Fibroblast of skin of left quadriceps (primary cell): ENCODE measurements at places on chromosomes 13 and 19.
A peak's percentile ranks its signal among the peaks of the same experiment; 100 is the strongest.

GRCh38 chr13:101570410-101570809 lies 117.9 kb downstream of the ITGBL1 start:
- DNase-seq = no peak

DNA sequence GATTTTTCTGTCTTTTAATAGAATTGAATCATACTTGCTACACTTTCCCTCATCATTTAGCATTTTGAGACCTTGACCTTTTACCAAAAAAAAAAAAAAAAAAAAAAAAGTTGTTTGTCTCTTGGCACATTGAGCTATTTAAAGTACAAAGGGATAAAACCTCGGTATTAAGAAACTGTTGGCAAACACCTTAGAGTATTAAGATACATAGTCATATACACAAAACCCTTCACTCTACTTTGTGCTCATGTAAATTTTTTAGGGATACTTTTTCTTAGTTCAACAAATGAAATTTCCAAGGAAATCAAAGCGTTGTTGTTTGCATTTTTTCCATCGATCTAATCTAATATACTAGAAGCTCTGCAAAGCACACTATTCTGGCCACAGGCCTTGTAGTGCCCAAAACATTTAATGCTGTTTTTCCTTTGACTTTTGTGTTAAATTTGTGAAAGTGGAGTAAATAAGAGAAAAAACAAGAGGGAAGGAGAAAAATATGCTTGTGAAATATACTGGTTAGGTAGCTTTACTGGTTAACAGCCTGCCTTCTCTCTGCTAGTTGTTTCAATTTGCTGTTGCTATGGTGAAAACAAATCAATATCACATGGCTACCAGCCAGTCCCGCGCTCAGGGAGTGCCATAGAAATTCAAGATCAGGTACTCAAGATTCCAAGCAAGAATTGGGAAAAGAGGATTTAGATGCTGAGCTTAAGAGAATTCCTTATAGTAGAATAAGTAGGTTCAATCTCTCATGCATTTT lies 2.6 kb downstream of the MBNL2 start:
- no peak for DNase-seq

DNA sequence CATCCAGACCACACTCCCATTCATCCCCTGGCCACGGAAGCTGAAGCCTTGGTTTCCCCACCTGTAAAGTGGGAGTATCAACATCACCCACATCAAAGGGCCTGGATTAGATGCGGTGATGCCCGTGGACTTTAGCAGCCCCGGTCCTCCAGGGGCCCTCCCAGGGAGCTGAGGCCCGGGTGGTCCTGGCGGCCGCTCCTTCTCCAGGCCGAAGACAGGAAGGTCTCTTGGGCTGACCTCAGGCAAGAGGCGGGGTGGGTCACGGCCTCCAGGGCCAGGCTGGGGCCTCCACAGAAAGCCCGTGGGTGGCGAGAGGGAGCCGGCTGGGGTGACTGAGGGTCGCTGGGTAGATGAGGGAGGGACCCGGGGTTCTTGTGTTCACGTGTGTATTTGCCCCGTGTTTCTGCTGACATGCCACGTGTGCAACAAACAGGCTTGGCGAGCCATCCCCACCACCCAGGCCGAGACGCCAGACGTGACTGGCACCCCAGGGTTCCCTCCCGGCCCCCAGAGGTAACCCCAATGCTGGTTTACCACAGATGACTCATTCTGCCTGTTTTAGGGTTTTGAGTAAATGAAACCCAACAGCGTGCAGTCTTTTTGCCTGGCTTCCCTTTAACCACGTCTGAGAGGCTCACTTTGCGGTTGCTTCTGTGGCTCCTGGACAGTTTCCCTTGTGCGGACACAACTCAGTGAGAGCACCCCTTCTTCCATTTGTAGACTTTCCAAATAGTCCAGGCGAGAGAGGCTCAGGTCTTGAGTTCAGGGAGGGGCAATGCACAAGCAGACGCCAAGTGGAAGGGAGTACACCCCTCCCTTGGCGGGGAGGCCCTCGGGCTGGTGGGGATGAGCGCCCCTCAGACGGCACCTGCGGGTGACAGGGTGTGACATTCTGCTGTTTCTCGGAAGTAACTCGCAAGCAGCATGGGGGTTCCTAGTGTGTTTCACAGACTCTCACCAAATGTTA lies 42.9 kb downstream of the C13orf46 start:
- DNase-seq = no peak

DNA sequence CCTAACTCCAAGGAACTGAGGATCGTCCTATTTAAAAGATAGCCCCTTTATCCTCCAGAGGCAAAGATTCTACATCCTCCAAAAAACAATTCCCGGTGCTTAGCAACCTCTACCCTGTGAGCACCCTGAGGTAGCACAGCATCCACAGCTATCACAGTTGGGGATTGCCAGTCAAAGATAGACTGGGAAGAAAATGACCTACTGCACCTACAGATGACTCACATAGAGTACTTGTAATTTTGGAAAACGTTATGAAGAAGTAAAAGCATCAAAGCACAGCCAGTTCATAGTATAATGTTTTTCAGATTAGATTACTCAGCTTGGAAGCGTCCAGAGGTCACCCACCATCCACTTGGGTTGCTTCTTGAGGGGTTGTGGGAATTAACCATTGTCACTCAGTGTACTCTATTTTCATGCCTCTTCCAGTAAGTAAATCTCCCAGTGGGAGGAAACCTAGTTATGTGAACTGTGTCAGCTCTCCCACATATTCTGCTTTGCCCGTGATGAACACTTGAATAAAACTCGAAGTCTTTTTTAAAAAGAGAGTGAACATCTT lies 8.9 kb upstream of the FAM124A start:
- DNase-seq = no peak

DNA sequence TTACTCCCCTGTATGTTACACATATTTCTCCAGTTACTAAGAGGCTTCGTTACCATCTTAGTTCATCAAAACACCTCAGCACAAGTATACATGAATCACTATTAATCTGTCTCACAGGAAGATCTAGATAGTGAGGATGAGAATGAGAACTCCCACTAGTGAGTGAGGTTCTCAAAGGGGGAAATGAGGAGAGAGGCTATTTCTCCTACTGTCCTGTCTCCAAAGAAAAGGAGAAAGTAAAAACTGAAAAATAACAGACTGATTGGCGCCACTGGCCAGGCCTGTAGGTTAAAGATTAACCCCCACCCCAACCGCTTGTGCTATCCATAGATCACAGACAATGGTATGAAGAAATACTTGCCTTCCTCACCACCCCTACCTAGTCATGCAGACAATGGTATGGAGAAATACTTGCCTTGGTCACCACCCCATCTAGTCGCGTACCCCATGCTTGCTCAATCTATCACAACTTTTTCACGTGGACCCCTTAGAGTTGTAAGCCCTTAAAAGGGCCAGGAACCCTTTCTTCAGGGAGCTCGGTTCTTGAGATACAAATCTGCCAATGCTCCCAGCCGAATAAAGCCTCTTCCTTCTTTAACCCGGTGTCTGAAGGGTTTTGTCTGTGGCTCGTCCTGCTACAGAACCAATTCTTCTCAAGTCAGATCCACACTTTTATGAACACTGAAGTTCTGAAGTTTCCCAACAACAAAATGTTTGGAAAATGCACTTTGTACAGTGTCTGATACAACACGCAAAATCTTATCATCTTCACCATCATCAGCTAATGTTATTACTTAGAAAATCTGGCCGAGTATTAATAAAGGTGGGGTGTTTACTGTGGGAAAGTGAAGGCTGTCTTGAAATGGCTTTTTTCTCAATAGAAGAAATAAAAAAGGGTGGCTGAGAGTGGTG lies 598.1 kb downstream of the UQCRFS1 start:
- no peak for DNase-seq

DNA sequence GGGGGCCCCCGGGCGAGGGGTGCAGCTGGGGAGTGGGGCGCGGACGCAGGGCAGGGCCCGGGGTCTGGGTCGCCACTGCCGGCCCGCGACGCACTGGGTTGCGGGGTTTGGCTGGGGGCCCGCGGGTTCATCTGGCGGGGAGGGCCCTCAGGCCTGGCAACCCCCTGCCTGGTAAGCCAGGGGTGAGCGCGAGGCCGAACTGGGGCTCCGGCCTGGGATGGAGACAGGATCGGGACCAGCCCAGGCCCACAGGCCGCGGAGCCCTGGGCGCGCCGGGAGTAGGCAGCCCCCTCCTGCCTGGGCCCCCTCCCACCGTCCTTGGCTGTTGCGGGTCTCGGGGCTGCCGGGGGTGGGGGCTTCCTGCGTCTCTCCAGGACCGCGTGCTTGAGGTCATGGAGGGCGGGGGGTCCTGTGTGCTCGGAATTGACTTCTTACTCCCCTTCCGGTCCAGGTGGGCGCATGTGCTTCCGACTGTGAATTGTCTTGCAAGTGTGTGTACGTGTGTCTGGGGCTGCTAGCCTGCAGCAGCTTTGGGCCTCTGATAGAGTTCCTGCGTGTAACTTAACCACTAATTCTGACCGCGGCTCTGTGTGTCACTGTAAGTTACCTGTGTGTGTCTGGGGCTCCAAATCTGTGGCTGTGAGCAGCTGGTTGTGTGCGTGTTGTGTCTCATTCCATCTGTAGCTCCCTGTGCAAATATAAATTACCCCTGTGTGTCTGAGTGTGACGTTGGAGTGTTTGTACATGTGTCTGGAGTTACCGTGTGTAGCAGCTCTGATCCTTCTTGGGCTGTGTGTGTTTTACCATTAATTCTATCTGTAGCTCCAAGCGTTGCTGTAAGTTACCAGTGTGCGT lies 751 bp downstream of the GRAMD1A start:
- no peak for DNase-seq

GRCh38 chr19:11025006-11025405 lies 64.2 kb downstream of the SMARCA4 start:
- DNase-seq = no peak

- DNase-seq = no peak
Measured at GRCh38 chr13:28356561-28357021, 138.3 kb downstream of the FLT1 start.

DNA sequence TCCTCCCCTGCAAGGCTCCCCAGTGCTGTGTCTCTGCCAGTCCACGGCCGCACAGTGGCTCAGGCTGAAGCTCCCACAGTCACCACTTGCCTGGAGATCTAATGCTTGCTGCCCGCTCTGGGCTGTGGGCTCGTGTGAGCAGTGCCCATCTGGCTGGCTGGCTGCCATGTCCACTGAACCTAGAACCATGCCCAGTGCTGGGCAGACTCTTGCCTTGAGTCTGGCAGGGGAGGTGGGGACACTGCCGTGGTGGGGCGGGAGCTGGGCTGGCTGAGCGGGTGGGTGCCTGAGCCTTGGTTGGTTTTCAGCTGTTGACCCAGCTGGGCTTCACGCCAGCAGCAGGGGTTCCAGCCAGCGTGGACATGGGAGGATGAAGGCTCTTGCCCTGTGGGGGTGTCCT lies 52.3 kb downstream of the CRTC1 start:
- no peak for DNase-seq

- no peak for DNase-seq
Measured at GRCh38 chr13:26518451-26518959, 39.0 kb upstream of the WASF3 start.

- DNase-seq = no peak
Measured at GRCh38 chr13:41056826-41057711, 4.2 kb upstream of the WBP4 start.

DNA sequence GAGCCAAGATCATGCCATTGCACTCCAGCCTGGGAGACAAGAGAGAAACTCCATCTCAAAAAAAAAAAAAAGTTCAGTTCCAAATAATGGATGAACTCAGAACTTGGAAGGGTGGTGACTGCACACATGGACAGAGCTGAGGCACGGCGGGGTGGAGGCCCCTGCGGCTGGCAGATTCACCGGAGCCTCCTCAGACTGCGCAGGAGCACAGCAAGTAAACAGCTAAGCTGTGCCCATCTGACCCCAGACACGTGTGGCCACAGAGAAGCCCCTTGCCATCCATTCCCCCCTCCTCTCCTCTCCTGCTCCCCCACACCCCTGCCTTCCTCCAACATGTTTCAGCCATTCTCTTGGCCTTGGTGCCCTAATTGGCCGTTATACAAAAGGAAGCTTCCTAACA lies 15.6 kb upstream of the PROZ start:
- DNase-seq = no peak

- peak; percentile 30 for DNase-seq
Measured at GRCh38 chr13:59424661-59425060, 739.1 kb downstream of the DIAPH3 start.

DNA sequence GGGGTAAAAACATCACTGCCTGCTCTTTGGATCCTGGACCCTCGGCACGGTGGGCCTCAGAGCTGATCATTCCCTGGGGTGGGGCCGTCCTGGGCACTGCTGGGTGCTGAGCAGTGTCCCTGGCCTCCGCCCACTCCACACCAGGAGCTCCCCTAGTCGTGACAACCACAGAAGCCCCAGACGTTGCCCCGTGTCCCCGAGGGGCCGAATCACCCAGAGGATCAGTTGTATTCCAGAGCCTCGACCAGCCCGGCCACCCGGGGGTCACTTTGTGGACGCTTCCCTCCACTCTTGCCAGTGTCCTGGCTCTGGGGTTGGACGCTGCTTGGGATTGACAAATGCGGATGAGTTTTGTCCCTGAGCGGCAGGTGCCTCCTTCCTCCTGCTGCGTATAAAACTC lies 10.2 kb downstream of the C2CD4C start:
- no peak for DNase-seq
